ENCODE measurements at places on chromosomes 1 and 21.

DNA sequence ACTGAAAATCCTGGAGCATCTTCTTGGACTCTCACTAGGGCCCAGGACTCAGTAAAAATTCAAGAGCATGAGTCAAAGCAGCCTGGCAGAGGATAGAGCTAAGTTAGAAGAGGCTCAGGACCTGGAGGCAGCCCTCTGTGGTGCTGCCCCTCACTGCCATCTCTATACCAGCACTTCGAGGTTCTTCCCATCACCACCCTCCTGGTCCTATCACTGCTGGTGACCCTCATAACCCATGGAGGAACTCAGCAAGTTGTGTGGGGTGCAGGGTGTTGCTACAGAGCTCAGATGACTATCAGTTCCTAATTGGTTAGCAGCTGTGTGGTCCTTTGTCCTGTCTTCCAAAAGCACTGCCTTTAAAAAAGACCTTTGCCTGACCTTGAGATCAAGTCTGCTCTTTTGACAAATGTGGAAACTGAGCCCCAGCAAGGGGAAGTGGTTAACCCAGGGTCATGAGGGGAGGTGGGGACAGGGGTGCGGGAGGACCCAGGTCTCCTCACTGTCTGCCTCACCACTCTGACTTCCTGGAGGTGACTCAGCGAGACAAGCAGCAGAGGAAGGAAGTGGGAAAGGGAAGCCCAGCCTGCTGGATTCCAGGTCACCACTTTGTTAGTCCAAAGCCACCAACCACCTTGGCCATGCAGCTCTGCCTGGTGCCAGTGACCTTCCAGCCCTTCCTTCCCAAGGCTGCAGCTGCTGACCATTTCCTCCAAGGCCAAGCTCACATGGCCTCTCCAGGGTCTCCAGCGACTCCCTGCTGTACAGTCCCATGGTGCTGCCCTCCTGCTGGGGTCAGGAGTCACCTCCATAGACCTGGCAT is 199.4 kb upstream of the EDN2 start:
- DNase-seq = peak; percentile 52

- no peak for DNase-seq
Observed at GRCh38 chr1:234239936-234240335, 133.3 kb upstream of the COA6 start.

DNA sequence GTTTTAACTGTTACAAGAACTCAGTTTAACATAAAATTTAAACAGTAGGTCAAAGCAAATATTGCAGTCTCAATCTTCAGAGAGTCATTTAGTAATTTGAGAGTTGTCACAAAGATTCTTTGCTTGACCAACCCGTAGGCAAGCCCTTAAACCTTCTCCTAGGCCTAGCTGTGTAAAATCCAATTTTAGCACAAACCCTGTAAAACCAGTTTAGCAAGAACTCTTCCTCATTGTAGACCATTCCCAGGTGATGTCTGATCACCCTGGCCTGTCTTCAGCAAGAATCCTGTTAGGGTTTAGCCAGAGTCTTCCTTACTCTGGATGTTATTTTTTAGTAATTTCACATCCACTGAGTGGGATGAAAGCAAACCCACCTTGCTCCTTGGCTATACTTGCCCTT is 30.1 kb downstream of the LRIG2 start:
- no peak for DNase-seq

DNA sequence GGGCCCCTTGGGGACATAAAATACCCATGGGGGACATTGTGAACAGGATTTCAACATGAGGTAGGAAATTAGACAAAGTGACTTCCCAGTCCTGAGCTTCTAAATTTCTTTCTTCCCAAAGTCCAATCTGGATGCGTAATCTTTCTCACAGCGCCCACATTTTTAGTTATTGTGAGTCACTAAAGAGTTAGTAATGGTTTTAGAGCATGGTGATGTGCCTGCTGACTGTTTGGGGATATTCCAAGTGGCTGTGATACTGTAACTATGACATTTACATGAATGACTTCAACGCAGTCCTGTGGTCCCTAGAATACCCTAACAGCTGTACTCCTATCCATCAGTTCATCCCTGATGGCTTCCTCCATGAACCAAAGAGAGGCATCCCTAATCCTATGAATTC is 224.0 kb upstream of the COA6 start:
- no peak for DNase-seq

DNA sequence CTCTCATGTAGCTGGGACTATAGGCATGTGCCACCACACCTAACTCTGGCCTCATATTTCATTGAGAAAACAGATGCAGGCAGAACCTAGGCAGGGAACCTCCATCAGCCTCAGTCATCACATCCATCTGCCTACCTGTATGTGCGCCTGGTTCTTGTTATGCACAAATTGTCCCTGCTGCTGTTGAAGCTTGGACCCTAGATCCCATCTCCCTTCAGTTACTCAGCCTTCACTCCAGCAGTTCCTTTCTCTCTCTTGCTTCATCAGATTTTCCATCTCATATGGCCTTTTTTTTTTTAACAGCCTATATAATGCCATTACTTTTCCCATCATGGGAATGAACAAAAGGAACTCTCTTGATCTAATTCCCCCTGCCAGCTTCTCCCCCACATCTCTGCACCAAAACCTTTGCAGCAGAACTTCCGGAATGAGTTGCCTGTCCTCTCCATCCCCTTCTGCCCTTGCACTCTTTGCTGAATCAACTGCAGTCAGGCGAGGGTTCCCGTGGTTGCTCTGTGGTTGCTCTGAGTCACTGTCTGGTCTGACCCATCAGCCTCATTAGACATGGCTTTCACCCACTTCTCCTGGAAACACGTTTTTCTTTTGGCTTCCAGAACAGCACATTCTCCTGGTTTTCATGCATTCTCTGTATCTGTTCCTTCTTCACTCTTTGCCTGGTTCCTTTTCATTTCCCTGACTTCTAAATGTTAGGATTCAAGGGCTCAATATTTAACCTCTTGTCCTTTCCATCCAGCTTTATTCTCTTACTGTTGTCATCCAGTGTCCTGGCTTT is 41.5 kb downstream of the UBE4B start:
- DNase-seq = peak; percentile 91

DNA sequence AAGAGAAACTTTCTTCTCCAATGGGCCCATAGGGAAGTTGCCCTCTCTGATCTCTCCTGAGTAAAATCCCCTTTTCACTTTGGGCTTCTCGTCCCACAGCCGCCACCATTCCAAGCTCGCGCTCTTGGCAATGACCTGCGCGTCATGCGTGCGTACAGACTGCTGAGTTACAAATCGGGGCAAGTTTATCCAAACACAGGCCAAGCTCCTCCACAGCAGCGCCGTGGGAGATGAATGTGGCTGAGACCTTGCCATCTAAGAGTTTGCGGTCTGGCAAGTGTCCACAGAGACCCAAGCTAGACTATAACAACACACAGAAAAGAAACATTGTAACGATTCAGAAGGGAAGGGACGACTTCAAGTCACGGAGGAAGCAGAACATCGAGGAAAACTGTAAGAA is 116.3 kb upstream of the SOD1 start:
- DNase-seq = no peak

GRCh38 chr1:27045973-27046558 is 33.4 kb upstream of the TENT5B start:
- DNase-seq = peak; percentile 81

DNA sequence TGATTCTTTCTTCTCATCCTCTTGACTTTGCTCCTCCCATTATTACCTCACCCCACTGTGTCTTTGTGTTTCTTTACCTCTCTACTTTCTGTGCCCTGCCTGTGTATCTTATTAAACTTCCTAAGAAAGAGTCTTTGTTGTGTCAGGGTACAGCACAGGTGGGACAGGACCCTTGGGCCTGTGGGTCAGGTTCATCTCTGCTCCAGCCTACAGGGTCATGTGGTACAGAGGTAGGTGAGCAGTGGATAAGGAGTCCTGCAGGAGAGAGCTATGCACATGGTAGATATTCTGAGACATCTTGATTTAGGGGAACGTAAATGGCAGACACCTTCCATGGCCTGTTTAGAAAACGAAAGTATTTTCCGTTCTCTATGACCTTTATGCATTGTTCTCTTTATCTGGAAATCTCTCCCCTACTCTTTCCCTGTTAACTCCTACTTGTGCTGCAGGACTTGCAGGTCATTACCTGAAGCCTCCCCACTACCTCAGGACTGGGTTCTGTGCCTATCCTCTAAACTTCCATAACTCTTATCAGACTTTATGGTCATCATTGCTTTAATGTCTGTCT is 9.9 kb downstream of the GIPC2 start:
- DNase-seq = no peak

DNA sequence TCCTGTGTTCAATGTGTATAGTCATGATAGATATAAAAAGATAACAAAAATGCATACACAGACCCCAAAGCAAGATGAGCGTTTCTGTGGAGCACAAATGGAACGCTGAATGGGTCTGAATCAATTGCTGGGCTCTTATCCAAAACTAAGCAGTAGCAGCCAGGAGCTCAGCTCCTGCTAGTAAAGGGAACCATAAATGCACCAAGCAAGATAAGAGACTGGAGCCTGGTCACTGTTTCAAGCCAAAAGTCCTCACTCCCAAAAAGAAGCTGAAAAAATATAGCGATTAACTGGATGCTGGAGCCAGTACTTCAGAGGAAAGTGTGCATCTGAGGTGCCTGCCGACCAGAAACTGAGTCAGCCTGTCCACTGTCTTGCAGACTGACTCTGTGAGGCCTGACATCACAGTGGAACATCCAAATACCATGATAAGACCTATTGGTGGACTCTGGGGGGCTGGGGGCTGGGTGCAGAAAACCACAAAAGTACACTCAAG is 68.9 kb downstream of the LRRC8C start:
- peak; percentile 38 for DNase-seq

DNA sequence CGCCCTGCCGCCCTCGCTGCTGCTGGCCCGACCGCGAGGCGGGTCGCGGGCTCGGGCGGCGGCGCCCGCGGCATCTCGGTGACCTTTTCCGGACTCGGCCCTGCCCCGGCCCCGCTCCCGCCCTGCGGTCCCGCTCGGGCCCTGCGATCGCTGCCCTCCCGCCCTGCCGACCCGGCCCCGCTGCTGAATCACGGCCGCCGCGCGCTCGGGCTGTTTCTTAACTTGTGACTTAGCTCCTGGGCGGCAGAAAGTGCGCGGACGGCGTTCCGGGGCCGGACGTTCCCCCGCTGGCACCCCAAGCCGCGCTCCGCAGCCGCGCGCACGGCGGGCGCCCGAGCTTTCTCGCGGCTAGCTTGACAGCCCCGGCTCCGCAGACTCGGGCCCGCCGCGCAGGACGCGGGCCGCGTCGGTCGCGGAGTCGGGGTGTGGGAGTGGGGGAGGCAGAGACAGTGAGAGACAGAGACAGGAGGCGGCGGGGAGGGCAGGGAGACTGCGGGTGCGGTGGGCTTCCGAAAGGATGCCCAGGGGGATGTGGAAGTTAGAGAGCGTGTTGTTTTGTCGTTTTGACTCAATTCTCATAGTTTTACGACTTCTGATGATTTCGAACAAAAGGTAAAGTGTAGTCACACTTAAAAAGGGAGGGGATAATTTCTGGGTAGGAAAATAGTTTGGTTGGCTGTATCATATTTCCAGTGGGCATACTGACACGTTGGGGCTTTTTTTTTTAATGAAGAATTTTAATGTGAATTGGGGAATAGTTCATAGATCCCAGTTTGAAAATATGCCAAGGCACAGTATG is 49.8 kb downstream of the PRDM2 start:
- peak; percentile 35 for DNase-seq

DNA sequence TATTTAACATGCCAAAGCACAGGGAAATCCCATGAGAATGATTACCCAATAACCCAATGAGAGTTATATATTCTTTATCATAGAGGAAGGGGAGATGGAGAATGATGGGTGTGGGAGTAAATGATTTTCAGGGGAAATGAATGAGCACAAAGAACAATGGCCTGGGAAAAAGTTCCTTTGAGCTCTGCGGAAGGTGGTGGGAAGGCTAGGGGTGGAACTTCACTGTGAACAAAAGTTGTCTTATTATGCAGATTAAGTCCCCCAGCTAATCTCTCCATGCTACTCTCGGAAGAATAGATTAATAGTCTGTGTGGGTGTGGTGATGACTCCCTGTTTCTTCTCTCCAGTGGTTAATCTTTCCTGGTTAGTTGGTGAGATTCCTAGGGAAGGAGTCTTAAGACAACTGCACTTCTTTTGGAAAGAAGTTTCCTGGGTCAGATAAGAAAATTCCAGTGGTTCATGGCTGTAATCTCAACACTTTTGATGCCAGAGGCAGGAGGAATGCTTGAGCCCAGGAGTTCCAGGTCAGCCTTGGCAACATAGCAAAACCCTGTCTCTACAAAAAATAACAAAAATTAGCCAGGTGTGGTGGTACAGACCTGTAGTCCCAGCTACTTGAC is 71.6 kb downstream of the DNTTIP2 start:
- no peak for DNase-seq

DNA sequence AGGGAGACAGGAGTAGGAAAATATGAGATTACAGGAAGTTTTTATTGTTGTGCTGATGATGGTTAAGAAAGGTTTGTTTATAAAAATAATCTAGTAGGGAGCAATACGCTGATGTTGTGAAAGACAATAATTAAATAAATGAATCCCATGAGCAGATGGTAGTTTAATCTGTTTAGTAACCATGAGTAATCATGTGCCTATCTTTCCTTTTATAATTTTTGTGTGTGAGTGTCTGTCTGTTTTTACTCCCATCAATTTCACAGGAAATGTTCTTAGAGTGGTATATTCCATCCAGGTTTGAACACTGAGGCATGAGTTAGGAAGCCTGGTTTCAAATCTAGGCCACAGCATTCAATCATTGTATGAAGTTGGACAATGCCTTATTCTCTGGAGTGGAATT is 180.5 kb downstream of the OLFM3 start:
- DNase-seq = no peak

DNA sequence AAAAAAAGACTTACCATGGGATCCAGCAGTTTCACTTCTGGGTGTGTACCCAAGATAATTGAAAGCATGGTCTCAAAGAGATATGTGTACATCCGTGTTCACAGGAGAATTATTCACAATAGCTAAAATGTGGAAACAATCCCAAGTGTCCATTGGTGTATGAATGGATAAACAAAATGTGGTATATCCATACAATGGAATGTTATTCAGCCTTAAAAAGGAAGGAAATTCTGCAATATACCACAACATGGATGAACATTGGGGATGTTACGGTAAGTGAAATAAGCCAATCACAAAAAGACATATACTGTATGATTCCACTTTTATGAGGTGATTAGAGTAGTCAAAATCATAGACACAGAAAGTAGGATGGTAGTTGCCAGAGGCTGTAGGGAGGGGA is 7.0 kb upstream of the TUT4 start:
- DNase-seq = no peak

DNA sequence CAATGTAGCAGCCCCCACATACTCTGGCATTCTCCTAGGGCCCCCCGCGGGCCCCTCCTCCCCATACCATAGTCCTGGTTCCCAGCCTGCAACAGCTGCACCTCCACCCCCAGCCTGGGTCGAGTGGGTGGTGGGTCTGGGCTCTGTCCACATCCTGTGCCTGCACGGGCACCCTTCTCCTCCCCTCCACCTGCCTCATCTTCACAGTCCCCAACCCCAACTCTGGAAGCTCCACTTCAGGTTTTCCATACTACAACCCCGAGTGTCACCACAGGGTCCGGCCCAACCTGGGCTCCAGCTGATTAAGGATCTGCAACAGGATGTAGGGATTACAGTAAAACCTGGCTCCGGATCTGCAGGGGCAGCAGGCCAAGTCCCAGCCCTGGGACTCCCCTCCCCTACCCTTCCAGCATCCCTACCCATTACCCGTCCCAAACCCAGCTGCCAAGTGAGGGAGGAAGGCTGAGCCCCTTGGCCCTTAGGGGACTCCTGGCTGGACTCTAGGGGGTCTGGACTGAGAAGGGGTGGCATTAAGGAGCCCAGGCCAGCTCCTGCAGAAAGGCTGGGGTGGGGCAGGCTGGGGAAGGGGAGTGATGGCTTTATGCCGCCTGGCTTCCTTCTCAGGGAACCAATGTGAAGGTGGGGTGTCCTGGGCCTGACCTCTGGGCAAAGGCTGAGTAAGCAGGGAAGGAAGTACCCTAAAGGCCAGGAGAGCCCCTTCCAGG is 116.8 kb downstream of the CASZ1 start:
- DNase-seq = peak; percentile 45

All from KBM-7 (cell line).